ENCODE measurements at places on chromosomes 3 and 15.

- no peak for DNase-seq
Observed at GRCh38 chr3:27797773-27798172, 75.7 kb upstream of the EOMES start.

- no peak for DNase-seq
Observed at GRCh38 chr3:157618075-157618760, 115.0 kb upstream of the VEPH1 start.

GRCh38 chr3:81483046-81483445 lies 278.4 kb downstream of the GBE1 start:
- DNase-seq = no peak

DNA sequence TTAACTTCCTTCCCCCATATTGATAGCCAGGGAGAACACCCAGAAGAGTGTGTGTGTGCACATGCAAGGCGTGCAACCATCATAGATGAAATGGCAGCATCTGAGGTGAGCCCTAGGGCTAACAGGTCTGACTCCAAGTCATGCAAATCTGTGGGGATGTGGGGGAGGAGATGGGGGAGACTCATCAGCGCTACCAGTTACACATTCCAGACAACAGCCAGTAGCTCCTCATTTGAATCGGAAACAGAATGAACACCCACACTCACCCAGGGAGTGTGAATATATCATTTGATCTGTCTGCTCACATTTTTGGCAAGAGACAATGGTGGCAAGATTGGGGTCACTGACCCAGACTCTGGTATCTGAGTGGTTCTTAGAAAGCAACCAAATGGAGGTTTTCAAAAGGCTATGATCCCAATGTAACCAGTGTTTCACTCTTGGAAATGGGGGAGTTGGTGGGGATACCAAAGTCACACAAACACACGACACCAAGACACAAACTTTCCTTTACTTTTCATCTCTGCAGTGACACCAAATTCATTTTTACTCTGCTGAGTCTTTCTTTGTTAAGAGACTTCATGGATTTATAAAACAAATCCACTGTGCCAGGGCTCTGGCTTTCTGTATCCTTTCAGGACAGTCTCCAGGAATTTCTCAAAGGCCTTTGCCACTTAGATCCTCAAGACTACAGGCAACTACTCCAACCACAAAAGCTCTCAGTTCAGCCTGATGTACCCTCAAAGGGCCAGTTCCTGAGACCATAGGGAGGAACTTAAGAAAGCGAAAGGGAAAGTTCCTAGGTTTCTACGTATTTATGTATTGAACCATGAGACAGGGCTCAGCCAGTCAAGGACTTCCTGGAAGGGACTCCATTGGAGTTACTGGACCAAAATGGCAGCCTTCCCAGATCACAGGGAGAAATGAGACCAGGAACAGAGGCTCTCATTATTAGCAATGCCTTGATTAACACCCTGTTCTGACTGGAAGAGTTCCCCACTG lies 2.2 kb downstream of the CDCP1 start:
- no peak for DNase-seq

- no peak for DNase-seq
Observed at GRCh38 chr3:42706721-42707619, 4.4 kb upstream of the HHATL start.

- DNase-seq = no peak
Observed at GRCh38 chr15:39140060-39140604, 440.7 kb upstream of the THBS1 start.

- DNase-seq = no peak
Observed at GRCh38 chr15:48914717-48915116, 36.8 kb downstream of the EID1 start.

DNA sequence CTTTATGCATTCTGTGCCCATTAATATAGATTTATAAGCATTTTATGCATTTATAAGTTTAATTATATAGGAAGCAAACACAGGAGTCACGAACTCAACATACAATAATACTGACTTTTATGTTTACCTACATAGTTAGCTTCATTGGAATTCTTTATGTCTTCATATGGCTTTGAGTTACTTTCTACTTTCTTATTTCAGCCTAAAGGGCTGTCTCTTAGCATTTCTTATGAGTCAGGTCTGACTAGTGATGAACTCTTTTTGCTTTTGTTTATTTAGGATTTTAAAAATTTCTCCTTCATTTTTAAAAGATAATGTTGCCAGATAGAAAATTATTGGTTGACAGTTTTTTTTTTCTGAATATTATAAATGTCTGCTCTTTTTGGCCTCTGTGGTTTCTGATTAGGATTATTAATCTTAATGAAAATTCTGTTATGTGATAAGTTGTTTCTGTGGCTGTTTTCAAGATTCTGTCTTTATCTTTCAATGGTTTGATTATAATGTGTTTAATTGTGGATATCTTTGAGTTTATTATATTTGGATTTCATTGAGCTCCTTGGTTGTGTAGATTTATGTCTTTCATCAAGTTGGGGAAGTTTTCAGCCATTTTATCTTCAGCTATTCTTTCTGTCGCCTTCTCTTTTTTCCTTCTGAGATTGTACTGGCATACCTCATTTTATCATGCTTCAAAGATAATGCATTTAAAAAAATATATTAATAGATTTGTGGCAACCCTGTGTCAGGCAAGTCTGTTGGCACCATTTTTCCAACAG lies 54.3 kb downstream of the ATP2C1 start:
- DNase-seq = no peak

GRCh38 chr3:131903988-131904415 lies 130.8 kb downstream of the CPNE4 start:
- DNase-seq = no peak

DNA sequence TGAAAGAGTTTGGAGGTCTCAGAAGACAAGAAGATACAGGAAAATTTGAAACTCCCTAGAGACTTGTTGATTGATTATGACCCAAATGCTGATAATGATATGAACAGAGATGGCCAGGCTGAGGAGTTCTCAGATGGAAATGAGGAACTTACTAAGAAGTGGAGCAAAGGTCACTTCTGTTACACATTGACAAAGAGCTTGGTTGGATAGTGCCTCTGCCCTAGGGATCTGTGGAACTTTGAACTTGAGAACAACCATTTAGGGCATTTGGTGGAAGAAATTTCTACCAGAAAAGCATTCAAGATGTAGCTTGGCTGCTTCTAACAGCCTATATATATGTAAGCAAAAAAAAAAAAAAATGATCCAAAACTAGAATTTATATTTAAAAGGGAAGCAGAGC lies 48.9 kb upstream of the NAALADL2 start:
- no peak for DNase-seq

DNA sequence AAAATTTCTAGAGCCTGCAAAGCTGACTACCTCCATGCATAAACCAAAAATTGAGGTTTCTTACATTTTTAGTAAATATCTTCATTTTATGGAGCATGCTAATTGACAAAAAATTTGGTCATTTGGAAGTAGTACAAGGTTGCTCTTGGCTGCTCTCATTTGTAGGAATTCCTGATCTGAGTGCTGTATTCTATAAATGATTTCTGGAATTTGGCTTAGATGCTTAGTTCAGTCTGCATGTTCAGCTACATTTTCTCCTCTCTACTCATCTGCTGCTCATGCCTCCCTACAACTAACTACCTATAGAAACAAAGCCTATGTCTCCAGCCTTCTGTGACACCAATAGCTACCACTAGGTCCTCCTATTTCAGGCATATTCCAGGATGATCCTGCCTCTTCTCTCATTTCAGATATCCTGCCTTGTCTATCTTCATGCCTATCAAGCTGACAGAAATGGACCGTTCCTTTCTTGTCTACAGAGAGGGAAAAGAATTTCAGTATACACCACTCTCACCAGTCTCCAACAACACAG lies 901.1 kb downstream of the TBL1XR1 start:
- DNase-seq = no peak

DNA sequence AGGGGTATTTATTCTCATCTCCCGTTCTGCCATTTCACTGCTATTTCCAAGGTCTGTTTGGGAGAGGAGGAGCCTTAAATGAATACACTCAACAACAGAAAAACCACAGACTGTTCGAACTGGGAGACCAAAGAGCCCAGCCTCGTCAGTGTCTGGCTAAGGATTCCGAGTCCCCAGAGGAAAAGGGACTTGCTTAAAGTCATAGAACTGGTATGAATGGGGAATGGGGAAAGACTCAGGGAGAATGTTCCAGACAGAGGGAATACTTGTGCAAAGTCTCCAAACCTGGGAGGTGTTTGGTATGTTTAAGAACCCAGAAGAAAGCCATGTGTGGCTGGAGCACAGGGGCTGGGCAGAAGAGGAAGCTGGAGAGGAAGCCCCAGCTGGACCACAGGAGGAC lies 46.9 kb downstream of the FAM43A start:
- no peak for DNase-seq

DNA sequence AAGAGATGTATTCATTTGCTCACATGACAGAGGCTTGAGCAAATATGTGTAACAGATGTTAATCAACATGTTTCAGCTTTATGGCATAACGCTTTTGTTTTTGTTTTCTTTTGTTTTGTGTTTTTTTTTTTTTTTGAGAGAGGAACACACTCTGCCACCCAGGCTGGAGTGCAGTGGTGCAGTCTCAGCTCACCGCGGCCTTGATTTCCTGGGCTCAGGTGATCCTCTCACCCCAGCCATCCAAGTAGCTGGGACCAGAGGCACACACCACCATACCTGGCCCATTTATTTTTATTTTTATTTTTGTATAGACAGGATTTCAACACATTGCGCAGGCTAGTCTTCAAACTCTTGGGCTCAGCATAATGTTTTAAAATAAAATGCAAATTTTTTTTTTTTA lies 1504.4 kb upstream of the CADM2 start:
- DNase-seq = no peak

- DNase-seq = no peak
Observed at GRCh38 chr3:97636465-97636864, 128.1 kb upstream of the ARL6 start.

DNA sequence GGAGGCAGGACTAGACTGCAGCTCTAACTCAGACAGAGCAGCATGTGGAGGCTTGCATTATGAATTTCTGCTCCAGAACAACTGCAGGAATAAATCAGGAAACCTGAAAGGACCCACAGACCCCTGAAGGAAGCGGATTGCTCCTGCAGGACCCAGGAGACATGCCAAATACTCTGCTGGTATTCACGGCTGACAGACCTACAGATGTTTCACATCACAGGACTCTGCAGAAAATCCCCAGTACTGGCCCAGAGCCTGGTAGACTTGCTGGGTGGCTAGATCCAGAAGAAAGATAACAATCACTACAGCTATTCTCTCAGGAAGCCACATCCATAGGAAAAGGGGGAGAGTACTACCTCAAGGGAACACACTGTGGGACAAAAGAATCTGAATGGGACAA lies 942.1 kb downstream of the AGBL1 start:
- DNase-seq = no peak

DNA sequence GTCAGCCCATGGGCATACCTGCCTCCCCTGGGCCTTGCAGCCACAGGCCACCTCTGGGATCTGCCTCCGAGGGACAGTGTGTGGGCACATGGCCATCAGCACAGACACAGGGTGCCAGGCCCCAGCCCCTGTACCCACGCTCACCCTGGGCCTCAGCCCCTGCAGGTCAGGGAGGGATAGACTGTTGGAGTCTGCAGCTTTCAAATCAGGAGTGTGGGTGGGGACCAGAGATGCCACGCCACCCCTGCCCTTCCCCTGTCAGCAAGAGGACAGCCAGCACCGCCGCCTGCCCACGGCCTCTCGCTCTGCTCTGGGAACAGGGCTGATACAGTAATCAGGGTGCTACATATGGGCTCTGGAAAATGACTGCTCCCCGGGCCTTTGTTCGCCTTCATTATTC lies 72.7 kb downstream of the DNAJB8 start:
- no peak for DNase-seq

Data from cortex of kidney (tissue), 1 donor.